ENCODE measurements at places on chromosomes 12 and 14.

GRCh38 chr14:50347521-50347920 is 35.4 kb downstream of the DMAC2L start:
- DNase-seq: no peak

DNA sequence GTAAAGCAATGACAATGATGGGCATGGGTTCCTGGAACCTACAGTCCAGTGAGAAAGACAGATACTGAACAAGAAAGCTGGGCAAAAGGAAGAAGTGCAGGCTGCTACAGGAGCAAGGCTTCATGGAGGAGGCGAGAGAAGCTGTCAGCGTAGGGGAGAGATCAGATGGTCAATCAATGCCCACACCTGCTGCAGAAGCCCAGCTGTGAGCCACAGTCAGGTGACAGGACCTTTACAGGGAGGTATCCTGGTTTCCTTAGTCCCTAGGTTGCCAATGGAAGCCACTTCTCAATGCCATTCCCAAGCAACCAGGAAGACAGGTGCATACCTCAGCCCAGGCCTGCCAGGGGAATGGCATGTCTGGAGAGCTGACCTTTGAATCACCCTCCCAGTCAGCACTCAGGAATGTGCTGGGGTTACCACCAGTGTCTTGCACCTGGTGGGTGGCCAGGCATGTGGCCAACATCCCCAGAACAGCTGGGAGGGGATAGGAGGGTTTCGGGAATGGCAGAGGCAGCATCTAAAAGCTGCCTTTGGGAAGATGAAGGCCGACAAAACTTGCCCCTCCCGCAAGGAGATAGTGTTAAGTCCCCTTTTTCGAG is 170.3 kb downstream of the TTC7B start:
- no peak for DNase-seq

GRCh38 chr14:97253756-97254155 is 456.6 kb downstream of the VRK1 start:
- no peak for DNase-seq

- no peak for DNase-seq
Measured at GRCh38 chr12:101748907-101749306, 9.6 kb upstream of the SYCP3 start.

GRCh38 chr12:75913502-75914351 is 117.8 kb downstream of the PHLDA1 start:
- DNase-seq: no peak

GRCh38 chr12:101876861-101877805 is at the start of gene DRAM1:
Gene DRAM1, plus strand, starts transcription at chr12:101877580. Its CDS starts 210 bp downstream, at chr12:101877790.
- DNase-seq: peak; percentile 25

DNA sequence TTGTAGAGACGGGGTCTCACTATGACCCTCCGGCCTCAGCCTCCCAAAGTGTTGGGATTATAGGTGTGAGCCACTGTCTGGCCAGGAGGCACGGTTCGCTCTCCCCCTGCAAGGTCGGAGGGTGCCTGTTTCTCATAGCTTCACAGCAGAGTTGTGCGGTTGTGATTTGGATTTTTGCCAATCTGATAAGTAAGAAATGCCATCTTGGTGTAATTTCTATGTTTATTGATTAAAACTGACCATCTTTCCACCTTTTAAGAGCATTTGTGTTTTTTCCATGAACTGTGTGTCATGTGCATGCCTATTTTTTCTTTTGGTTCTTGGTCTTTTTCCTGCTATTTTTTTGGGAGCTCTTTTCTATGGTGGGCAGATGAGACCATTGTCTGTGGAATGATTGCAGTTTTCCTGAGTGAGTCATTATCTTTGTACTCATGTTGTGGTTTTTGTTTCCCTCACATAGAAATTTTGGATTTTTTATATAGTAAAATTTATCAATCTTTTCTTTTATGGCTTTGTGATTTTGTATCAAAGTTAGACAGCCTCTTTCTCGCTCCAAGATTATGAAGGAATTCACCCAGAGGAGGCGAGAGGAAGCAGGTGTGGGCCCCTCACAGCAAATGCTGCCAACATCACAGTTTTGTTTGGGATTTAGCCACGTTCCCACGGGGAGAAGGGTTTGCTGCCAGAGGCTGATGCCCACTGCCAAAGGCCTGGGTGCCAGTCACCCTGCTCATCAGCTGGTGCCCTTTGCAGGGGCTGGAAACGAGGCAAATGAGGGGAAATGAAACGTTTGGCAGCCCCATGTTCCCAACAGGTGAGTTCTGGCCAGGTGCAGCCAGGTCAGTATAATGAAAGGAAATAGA is 47.2 kb downstream of the RFX4 start:
- DNase-seq: no peak

- DNase-seq: no peak
Measured at GRCh38 chr12:46388427-46389021, 16.0 kb upstream of the SLC38A2 start.

GRCh38 chr14:30330445-30330844 is 228.5 kb upstream of the G2E3 start:
- DNase-seq: no peak

DNA sequence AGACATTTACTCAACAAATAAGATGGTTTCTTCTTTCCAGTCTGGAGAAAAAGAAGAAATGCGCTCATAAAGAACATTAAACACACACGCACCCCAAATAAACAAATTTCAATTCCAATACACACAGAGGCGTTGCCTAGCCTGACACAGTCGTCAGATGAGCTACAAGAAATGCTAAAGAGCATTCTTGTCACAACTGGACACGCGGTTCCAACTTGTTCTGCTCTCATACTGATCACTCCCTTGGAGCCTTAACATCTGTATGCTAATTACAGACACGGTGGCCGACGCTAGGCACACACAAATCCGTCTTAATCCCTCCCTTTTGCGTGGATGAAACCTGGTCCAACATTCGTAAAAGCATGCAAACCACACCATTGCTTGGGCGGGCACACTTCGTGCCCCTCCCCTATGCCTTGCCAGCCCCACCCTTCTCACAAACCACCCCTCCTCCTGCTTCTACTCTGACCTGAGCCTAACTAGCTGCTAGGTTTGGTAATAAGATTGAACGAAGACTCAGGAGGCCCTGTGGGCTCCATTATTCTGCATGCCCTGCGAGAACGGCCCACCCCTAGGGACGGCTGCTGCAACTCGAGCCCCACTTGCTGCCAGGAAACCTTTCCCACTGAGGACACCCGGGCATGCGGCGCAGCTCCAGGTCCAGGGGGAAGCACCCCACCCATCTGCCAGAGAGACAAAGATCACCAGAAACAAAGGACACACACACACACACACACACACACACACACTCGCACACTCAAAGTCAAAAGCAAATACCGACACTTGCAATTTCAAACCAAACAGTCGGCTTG is 1.2 kb downstream of the KCNK10 start:
- DNase-seq: no peak

DNA sequence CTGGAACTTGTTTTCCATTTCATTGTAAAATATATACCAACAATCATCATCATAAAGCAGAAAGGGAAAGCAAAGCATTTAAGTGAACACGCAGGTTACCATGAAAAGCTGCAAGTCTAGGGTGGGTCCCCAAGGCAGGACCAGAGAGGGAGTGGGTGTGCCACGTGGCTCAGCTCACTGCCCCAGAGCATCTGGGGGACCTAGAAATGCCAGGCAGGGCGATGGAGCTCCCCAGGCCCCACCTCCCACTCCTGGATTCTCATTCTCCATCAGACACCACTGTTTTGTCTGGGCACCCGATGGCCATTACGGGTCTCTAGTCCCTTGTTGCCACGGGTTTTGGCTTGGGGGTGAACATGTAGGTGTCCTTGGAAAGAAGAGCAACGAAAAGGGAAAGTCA is 34.7 kb downstream of the BCL11B start:
- DNase-seq: no peak

GRCh38 chr12:23631786-23632377 is 317.6 kb downstream of the SOX5 start:
- no peak for DNase-seq

GRCh38 chr14:57686304-57686703 is 179.6 kb downstream of the SLC35F4 start:
- no peak for DNase-seq

DNA sequence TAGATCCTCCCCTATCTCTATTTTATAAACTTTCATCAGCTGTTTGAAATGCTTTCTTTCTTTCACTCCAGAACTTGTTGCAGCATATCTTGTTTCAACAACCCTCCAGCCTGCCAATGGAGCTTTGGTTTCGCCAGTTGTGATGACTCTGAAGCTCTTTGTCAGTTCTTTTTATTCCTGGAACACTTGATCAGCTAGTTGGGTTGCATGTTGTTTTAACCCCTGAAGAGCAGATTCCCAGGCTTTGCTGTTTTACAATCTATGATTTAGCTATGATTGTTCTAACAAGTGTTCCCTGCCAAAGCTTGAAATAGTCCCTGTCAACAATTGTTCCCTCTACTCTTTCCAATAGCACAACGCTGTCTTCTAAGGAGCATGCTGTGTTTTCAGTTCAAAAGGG is 50.6 kb upstream of the FUT8 start:
- no peak for DNase-seq

GRCh38 chr14:79278286-79278797 is 933.0 kb downstream of the DIO2 start:
- DNase-seq: no peak

GRCh38 chr12:124684971-124685688 is 117.7 kb upstream of the NCOR2 start:
- no peak for DNase-seq

GRCh38 chr12:49298160-49298559 is 3.2 kb downstream of the PRPH start:
- no peak for DNase-seq

DNA sequence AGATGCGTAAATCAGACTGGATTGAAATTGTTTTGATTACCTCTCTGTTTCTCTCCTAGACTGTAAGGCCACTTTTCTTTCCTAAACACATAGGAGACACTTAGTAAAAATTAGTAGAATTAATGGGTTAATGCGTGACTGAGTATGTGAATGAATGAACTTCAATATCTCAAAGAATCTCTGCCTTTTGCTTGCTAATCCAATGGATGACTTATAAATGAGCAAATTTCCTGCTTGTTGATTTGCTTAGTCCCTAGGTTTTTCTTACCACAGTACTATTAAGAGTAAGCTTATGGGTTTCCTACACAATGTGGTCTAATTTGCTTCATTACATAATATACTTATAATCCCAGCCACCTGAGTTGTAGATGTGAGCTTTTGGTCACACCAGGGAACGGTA is 164.1 kb downstream of the SRGAP1 start:
- DNase-seq: no peak

- DNase-seq: no peak
Measured at GRCh38 chr12:59657266-59657665, 61.4 kb downstream of the SLC16A7 start.

DNA sequence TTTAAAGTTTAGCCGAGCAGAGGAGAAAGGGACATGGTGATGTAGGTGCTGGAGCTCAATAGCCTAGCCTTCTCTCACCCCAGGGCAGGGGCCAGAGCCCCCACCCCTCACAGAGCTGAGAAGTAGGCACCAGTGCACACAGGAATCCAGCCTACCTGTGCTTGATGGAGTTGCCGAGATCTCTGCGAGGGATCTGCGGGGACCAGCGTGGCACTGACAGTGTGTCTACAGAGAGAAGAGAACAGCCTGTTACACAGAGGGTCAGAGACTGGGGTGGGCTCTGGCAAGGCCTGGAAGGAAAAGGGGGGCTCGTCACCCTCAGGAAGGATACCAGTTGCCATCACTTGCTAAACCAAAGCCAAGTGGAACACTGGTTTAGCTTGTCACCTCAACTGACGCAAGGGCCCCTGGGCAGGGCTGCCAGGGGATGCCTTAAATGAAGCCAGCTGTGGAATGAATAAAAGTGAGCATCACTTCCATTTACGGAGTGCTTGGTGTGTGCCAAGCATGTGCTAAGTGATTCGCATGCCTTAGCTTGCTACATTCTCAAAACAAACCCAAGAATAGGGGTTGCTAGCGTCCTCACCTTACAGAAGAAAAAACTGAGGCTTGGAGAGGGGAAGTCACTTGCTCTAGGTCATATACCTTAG is 220.8 kb upstream of the NOS1 start:
- DNase-seq: no peak

DNA sequence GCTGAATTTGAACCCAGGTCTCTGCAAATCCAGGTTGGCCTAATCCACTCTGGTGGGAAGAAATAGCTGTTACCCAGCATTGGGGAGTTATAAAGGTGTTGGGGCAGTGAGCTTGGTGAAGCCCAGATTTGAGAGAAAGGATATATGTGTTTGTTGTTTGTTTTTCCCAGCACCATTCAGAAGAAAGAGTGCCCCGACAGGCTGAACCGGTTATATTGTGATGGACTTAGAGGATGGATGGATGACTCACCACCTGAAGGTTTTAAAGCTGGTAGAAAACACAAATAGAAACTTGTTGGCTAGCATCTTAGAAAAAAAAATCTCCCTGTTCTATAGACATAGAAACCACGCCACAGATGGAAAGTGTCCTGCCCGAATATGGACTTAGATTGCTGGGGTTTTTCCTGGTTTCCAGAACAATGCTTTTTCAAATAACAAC is 404.6 kb downstream of the MED13L start:
- DNase-seq: no peak

- no peak for DNase-seq
Measured at GRCh38 chr12:71230542-71230941, 72.7 kb upstream of the TSPAN8 start.

DNA sequence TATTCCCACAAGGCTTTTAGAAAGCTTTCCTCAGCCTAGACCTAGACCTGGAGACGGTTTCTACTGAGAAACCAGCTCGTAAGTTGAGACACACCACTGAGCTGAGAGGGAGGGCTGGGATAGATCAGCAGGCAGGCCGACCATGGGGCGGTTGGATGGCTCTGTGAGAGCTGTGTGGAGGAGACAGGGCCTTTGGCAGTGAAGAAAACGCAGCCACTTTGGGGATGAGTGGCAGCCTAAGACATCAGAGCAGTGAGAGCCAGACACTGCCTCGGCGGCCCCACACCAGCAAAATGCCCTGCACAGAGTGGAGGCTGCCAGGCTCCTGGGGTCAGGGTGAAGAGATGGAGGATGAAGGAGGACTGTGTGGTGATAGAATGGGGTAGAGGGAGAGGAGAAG is 46.0 kb downstream of the CACNA2D4 start:
- DNase-seq: no peak

GRCh38 chr14:86619726-86620125 is 1089.8 kb downstream of the FLRT2 start:
- DNase-seq: no peak

DNA sequence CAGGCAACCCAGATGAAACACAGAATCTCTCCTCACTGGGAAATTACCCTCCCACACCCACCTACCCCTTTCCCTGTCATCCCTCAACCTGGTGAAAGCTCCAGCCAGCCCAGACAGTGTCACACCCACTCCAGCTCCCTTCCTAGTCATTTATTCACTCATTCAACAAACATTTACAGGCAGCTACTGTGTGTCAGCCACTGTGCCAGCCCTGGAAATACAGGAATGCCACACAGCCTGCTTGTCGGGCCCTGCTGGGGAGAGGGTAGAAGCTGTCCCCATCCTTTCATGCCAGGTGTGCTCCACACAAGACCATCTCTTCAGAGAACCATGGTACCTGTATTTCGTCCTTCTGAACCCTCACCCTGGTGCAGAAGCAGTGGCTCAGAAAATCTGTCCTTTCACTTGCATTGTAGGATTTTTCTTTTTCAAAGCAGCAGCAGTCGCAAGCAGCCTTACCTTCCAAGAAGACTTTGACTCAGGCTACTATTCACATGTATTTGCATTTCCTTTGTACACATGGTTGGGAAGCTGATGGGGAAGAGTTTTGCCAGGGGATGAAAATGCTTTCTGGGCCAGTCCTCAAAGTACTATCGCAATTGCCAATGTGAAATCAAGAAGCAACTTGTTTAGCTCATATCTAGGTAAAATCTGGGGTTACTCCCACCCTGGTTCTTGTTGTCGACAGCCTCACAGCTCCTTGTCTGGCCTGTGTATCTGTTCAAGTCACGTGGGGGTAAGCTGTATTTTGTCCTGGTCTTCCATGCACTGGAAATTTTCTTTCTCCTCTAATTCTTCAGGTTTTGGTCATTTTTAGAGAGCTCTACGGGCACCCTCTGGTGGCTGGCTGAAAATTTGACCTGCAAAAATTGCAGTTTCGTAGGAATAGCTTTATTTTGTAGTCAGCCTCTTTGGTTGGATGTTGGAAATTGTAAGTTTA is 147.4 kb upstream of the EGLN3 start:
- DNase-seq: no peak

Measured in stimulated activated CD4-positive, alpha-beta T cell treated with anti-CD3 and anti-CD28 coated beads, Interleukin-1b, Interleukin-23, amount 100 ng/mL, for 1 hour (primary cell).